ENCODE measurements at places on chromosomes 7 and 10.

DNA sequence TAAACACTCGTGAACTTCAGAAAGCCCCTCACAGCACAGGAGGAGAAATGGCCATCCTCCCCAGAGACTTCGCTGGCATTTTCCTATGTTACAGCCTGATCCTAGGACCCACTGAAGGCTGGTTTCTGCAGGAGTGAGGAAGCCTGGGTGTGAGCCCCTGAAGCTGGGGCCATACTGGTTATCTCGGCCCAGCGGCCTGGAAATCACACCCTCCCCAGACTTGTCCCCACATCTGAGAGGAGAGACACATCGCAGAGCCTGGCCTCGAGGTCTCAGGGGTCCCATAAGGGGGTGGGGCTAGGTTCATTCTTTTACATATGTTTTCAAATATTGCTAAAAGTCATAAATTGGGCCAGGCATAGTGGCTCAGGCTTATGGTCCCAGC lies 17.5 kb upstream of the RET start:
- DNase-seq = no peak

GRCh38 chr10:78529262-78529661 lies 495.6 kb downstream of the RPS24 start:
- DNase-seq = no peak

- DNase-seq = no peak
These were observed 13.5 kb upstream of the TBX20 start for GRCh38 chr7:35267411-35267810.

DNA sequence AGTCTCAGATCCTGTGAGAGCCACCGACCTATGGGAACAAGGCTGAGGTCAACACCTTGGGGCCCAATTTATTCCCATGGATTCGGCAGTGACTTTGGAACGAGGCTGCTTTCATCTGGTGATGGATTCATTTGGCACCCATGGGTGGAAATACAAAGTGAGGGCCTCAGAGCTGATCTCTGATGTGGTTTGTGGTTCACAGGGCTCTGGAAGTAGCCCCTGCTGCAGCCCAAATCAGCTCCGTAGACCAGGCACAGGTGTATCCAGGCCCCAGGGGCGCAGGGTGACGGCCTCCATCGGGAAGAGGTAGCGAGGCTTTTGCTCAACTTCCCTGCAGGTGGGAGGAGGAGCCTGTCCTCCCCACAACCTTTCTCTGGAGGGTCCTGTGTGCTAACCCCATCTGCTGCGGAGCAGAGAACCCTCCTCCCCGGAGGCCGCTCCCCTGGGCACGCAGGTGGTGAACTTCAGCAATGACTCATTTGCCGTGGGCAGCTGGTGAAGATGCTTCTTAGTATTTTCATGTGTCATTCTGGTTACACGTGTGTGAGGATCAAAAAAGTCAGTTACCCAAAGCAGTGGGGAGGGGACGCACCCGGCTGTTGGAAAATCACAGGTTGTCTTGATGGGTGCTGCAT lies 7.5 kb upstream of the JAKMIP3 start:
- DNase-seq = no peak

- no peak for DNase-seq
These were observed 47.8 kb downstream of the SHH start for GRCh38 chr7:155764438-155764793.

- no peak for DNase-seq
These were observed 172.5 kb upstream of the SHH start for GRCh38 chr7:155984609-155985405.

GRCh38 chr10:30348378-30348776 lies 701 bp downstream of the MTPAP start:
- DNase-seq = no peak

GRCh38 chr7:74475987-74476350 lies 22.3 kb downstream of the GTF2IRD1 start:
- no peak for DNase-seq

DNA sequence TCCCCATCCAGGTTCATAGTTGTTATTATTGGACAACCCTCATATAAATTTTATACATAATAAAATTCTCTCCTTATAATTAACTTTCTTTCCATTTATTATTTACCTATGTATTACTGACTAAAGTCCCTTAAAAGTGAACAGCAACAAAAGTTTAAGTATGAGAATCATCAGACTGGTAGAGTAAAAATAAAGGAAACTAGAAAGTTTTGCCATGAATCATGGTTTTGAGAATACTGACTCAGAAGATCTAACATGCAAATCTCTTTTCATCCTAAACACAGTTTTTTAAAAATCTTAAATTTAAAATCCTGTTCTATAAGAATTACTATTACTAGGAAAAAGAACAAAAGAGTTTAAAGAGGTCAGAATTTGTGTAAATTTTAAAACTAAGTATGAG lies 32.1 kb downstream of the HERC4 start:
- no peak for DNase-seq

- no peak for DNase-seq
These were observed 20.6 kb upstream of the ARHGAP12 start for GRCh38 chr10:31949266-31949665.

DNA sequence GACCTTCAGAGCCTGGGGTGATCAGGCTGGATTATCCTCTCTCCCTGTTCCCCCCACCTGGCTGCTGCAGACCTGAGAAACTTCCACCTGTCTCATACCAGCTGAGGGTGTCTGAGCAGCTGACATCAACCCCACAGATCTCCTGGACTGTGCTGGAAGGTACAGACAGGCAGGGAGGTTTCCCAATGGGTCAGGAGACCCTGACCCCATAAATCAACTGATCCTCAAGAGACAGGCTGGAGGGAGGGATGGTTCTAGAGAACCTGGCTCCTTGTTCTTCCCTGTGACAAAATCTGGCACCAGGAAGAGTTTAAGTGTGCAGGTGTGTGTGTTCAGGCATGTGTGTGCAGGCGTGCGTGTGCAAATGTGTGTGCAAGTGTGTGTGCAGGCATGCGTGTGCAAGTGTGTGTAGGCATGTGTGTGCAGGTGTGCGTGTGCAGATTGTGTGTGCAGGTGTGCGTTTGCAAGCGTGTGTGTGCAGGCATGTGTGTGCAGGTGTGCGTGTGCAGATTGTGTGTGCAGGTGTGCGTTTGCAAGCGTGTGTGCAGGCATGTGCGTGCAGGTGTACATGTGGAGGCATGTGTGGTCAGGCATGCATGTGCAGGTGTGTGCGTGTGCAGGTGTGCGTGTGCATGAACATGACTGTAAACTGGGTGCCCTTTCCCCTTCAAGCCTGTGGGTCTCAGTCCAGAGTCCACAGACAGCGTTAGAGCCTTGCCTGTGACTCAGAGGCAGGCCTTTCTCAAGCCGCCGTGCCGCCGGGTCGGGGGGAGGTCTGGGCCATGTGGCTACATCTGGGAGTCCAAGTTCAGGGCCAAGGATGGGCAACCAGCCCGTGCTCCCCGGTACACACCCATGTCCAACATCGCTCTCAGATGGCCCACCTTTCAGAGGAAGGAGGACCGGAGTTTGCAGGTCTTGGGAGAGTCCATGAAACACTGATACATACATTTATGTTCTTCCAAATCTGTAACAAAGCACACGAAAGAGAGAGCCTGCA lies 50.1 kb upstream of the ELN start:
- no peak for DNase-seq

- DNase-seq = no peak
These were observed 102.5 kb upstream of the SAMD8 start for GRCh38 chr10:75008952-75009351.

DNA sequence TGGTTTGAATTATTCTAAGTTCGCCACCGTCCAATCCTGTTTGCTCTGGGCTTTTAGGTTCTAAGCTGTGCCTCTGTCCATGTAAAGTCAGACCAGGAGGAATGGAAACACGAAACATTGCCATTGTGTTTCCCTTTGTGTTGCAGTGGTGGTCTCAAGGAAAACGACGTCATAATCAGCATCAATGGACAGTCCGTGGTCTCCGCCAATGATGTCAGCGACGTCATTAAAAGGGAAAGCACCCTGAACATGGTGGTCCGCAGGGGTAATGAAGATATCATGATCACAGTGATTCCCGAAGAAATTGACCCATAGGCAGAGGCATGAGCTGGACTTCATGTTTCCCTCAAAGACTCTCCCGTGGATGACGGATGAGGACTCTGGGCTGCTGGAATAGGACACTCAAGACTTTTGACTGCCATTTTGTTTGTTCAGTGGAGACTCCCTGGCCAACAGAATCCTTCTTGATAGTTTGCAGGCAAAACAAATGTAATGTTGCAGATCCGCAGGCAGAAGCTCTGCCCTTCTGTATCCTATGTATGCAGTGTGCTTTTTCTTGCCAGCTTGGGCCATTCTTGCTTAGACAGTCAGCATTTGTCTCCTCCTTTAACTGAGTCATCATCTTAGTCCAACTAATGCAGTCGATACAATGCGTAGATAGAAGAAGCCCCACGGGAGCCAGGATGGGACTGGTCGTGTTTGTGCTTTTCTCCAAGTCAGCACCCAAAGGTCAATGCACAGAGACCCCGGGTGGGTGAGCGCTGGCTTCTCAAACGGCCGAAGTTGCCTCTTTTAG lies 46.3 kb upstream of the DMBT1 start:
- no peak for DNase-seq

DNA sequence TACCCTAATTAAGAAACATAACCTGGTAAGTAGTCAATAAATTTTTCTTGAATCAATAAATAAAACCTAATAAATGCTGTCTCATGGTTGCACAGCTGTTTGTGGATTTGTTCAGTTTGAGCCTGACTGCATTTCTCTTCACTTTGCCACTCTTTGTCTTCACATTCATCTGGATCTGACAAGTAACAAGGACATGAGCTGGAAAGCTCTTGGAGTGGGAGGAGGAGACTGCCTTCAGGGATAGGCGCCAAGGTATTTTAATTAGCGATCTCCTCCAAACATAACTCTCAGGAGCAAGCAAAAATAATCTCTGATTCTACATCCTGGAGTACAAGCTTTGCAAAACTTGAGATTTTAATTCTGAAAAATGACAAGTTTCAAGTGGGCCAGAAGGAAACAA lies 251.0 kb downstream of the BMPER start:
- DNase-seq = no peak

Data from activated gamma-delta T cell (primary cell).